ENCODE measurements at places on chromosomes 3 and 15.

- DNase-seq: no peak
Measured at GRCh38 chr3:143480344-143480743, 360.8 kb downstream of the CHST2 start.

GRCh38 chr15:53693729-53694475 is 65.6 kb downstream of the WDR72 start:
- no peak for DNase-seq

- no peak for DNase-seq
Measured at GRCh38 chr15:57109005-57109404, 190.6 kb downstream of the TCF12 start.

DNA sequence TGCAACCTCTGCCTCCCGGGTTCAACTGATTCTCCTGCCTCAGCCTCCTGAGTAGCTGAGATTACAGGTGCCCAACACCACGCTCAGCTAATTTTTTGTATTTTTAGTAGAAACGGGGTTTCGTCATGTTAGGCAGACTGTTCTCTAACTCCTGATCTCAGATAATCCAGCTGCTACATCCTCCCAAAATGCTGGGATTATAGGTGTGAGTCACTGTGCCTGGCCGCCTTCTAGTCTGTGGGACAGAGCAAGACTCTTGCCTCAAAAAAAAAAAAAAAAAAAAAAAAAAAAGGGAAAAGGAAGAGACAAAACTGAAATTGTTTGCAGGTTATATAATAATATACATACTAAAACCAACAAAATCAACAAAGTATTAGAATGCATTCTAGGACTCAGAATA is 215.2 kb downstream of the PCCB start:
- no peak for DNase-seq

DNA sequence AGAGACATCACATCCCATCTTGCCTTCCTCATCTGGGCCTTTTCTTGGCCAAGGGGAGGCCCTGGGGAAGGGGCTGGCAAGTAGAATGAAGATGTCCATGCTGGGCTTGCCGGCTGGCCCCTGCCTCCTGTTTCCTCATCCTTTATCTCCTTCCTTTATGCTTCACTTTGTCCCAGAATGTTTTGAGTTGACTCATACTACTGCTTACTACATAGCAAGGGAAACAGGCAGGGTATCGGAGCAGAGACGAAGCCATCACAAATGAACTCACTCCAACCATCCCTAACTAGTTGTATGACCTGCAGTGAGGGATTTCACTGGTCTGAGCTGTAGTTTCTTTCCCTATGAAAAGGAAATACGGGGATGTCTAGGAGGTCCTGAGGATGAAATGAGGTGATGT is 66.0 kb downstream of the CHDH start:
- no peak for DNase-seq
